Heart left ventricle (tissue), 16 donors: ENCODE measurements at places on chromosomes 6 and 20. TPM values are rescaled to one million over a fixed set of nuclear protein-coding genes. Genes with fewer than 3 reads are reported as not detected.

DNA sequence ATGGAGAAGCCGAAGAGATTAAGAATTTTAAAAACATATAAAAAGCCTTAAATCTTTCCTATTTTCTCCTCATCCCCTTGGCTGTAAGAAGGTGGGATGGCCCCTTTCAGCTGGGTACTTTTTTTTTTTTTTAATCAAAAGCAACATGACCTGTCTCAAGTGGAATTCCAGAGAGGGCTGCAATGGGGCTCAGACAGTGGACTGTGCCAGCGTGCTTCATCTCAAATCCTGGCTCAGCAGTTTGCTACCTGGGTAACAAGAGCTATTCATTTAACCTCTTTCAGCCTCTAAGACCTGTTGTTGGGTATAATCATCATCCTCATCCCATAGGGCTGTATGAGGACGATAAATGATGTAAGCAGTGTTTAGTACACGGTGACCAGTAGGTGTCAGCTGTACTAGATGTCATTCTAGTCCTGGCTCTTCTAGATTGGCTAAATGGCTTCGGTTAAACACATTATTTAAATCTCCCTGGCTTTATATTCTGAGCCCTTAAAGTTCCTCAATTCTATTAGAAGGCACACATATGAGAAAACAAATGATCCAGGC is 6.9 kb upstream of the PPP1R3G start:
- DNase-seq = no peak
- no peak overlapping the region for H3K4me3 ChIP-seq
- H3K27ac ChIP-seq = no peak overlapping the region
- no peaks in the 10 kb centered on the region for H3K36me3 ChIP-seq
- no peaks in the 10 kb centered on the region for H3K27me3 ChIP-seq
- H3K4me1 ChIP-seq = no peaks in the 10 kb centered on the region

- H3K36me3 ChIP-seq = no peaks in the 10 kb centered on the region
- no peak overlapping the region for H3K4me3 ChIP-seq
- DNase-seq = no peak
These were observed 995.3 kb upstream of the FLRT3 start for GRCh38 chr20:15332711-15333160.

DNA sequence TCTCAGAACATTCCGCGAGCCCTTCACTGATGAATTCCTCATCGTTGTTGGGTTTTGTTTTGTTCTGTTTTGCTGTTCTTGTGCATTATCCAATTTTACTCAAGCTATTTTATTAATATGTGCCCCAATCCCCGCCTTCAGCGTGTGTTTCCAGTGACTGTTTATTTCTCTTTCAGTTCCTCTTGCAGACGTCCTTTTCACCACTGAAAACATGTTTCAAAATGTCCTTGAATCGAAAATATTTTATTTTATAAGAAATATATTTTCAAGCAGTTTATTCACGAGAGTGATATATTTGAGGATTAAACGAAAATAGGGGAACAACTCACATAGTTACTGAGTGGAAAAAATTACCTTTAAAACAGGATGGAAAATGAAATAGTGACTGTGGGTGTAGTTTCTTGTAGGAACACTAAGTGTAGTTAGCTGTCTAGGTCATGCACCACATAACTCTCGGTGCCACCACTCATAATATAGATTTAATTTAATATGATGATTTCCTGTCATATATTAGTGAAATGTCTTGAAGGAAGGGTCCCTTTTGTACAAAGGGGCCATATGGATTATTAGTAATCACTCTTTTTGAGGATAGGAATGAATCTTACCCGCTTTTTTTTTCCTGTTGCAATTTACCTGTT is 45.3 kb upstream of the HDDC2 start:
- DNase-seq = no peak
- H3K36me3 ChIP-seq = no peaks in the 10 kb centered on the region
- H3K4me1 ChIP-seq = peaks cover 8% of the 10 kb centered on the region
- peak overlapping the region; percentile 54 for H3K27ac ChIP-seq
- H3K4me3 ChIP-seq = peak overlapping the region; percentile 12

GRCh38 chr6:106870824-106871717 is 103.5 kb downstream of the CD24 start:
- no peak for DNase-seq
- H3K27ac ChIP-seq = no peak overlapping the region
- no peaks in the 10 kb centered on the region for H3K36me3 ChIP-seq
- no peak overlapping the region for H3K4me3 ChIP-seq

The LY6G5C gene
- total RNA-seq = 3.1 TPM

DNA sequence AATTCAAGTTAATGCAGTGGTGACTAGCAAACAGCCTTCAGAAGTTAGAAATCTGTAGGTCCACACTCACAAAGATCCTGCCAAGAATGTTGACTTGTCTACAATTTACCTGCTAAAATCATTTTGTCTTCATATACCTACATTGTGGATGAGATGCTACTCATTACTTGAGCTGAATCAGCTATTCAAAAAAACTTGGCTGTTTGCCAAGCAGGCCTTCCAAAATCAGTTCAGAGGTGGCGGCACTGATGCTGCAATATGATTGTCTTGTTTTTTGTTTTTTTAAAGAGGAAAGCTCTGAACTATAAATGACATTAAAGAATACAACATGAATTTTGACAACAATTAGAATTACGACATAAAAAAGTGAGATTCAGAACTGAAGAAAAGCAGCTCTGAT is 354.7 kb upstream of the KHDRBS2 start:
- DNase-seq = no peak
- no peaks in the 10 kb centered on the region for H3K27me3 ChIP-seq
- no peak overlapping the region for H3K4me3 ChIP-seq

GRCh38 chr20:37797669-37798175 is 103.9 kb downstream of the CTNNBL1 start:
- H3K27me3 ChIP-seq = no peaks in the 10 kb centered on the region
- no peak overlapping the region for H3K4me3 ChIP-seq
- no peak for DNase-seq

DNA sequence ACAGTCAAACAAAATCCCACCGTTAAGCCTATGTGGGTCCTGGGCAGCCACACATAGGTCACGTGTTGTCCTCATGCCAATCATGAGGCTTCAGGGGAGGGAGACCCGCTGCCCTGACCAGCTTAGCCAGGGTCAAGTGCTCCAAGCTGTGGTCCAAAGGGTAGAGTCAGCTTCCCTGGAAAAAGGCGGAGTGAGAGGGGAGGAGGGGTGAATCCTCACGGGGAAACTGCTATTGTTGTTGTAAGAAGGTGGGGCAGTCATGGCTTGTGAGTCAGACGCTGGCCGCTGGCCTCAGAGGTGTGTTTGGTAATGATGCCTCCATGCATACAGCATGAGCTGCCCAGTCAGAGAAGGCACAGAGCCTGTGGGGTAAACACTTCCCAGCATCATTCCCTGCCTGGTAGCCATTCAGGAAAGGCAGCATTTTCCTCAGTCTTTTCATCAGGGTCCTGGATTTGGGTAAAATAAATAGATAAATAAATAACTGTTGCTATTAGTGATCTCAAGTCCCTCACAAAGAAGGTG is 8.7 kb downstream of the CST3 start:
- no peak overlapping the region for H3K4me3 ChIP-seq
- H3K27me3 ChIP-seq = no peaks in the 10 kb centered on the region
- peaks cover 41% of the 10 kb centered on the region for H3K4me1 ChIP-seq

DNA sequence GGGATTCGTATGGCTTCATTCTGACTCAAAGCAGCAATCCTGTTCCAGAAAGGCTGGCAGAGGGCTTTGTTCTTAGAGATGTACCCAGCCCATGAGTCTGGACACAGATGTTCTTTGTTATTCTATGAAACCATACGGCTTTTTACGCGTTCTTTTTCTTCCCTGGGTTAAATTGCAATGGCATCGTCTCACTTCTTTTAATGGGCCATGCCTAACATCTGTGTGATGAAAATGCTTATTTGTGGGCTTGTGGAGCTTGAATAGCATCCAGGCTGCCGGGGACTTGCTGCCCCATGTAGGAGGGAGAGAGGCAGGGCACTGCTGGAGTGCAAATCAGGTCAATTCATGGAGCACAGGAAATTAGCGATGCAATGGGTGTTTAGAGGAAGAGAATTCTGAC is 19.4 kb downstream of the FAM50B start:
- H3K4me3 ChIP-seq = no peak overlapping the region
- no peaks in the 10 kb centered on the region for H3K27me3 ChIP-seq
- H3K4me1 ChIP-seq = no peaks in the 10 kb centered on the region
- no peak overlapping the region for H3K27ac ChIP-seq
- no peak for DNase-seq
- no peaks in the 10 kb centered on the region for H3K36me3 ChIP-seq

The ACOT13 gene
- total RNA-seq = 55.4 TPM

The LPA gene
- not detected for total RNA-seq
